Osteoblast (primary cell): ENCODE measurements at places on chromosomes 7 and 10. TPM values are rescaled to one million over a fixed set of nuclear protein-coding genes. Genes with fewer than 3 reads are reported as not detected.
A peak's percentile ranks its signal among the peaks of the same experiment; 100 is the strongest.

The ANKRD61 gene
- total RNA-seq, result not detected in 2 replicates

DNA sequence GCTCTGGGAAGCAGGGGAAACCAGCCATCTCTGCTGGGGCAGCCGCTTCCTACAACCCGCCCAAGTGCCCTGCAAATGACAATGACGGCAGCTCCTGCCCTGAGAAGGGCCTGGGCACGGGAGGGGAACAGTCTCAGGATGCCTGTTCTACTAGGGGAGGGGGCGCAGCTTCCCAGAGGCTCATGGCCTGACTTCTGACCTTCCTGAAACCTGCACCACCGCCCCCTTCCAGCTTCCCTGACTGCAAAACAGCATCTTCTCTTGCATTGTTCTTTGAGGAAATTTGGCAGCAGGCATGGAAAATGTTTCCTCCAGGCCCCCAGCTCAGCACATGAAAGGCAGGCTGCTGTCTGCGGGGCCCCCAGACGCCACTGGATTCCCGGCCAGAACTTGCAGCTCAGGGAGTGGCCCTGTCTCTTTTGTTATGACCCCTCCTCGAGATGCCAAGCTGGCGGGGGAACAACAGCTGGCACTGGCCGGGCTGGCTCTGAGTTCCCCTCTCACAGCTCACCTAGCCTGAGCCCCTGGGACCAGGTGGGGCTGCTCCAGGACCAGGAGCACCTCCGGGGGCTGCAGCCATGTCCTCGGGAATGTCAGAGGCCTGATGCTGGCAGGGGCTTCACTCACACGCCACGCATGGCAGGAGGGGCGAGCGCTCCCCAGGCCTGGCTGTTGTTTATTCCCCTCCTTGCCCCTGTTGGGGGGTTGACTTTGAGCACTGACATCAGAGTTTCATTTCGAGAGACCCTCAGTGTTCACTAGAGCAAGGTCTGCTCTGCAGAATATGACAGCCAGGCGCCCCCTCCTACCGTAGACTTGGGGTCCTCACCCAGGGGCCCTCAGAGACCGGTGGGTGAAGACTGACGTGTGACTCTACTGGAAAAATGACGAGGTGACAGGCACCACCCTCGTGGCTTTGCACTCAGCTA lies 62.7 kb downstream of the CALML3 start:
- no peak for DNase-seq

DNA sequence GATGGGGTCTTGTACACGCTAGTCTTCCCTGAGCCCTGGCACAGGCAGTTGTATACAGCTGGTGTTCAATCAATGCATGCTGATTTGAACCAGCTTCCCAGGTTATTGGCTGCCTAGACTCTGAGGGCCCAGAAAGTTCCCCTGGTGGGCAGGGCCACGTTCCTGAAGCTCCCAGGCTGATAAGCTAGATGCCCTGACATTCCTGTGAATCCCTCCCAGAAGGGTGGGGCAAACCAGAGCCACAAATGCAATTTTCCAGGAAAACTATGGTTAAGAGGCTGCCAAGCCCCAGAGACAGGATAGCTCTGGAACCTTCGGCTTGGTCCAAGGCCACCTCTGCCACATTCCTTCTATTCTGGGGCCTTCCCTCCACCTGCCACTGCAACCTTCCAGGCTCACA lies 78.2 kb downstream of the FAM53B start:
- no peak for DNase-seq

The DNAJC12 gene
- 4.0 and 6.2 TPM in 2 replicates for total RNA-seq

- no peak for DNase-seq
Measured at GRCh38 chr7:73537051-73537450, 15.0 kb upstream of the BAZ1B start.

The POLD2 gene
- total RNA-seq, result 69.2 and 80.3 TPM in 2 replicates

The FAM20C gene
- total RNA-seq, result 38.6 and 46.0 TPM in 2 replicates

The RASSF4 gene
- 2.9 and 4.0 TPM in 2 replicates for total RNA-seq

GRCh38 chr10:66350622-66351399 lies 575.0 kb upstream of the LRRTM3 start:
- DNase-seq, result no peak

DNA sequence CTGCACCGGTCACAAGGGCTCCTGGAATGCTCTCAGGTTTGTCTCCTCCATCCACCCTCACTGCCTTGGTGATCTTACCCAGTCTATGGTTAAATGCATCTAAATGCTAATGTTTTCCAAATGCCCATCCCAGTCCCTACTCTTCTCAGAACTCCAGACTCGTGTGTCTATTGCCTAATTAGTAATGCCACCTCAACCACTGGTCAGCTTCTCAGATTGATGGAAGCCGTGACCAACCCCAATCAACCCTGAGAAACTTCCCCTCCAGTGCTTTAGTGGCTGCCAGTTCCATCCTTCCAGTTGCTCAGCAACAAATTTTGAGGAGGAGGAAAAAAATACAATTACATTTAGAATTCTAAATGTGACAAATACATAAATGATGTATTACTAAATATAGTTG lies 18.6 kb downstream of the NUDCD3 start:
- DNase-seq, result no peak

The CADPS2 gene
- 21.7 and 26.2 TPM in 2 replicates for total RNA-seq

DNA sequence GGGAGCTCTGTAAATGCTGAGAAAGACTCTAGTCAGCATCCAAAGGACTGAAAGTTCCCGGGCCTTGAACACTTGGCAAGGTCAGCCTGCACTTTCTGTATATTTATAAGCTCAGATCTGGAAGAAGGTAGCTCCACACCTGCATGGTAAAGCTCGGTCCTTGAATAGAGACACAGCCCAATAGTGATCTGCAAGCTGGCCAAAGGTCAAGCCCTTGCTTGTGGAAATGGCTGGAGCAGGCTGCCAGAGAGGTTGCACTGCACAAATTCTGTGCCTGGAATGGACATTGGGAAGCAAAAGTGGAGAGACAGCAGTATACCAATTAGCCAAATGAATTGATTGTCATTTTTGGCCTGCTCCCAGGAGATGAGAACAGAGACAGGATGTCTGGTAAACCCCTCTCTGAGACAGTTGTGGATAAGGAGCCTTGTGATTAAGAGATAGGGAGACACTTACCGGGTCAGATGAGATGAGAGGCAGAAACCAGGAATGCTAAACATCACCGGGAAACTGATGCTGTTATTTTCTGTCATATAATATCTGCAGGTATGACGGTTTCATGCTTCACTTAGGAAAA lies 8.0 kb upstream of the FRA10AC1 start:
- no peak for DNase-seq

DNA sequence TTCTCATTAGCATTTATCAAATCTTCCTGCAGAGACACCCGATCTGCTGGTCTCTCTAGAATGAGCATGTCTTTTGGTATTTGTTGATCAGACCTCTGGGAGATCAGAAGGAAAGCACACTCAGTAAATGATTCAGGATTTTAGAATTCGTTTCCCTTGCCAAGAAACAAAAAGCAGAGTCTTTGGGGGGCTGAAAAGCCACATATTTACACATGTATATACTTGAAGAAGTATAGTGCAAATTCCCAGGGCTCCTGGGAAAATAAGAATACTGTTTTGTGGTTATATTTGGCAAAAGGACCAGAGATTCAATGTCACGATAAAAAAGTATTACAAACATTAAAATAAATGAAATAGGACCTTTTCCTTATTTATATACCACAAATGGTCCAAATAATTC lies 100.2 kb downstream of the AGMO start:
- DNase-seq, result peak; percentile 64

- no peak for DNase-seq
Measured at GRCh38 chr10:53140506-53140905, 367.9 kb upstream of the MBL2 start.

GRCh38 chr10:124648738-124649137 lies 95.4 kb downstream of the FAM53B start:
- DNase-seq, result peak; percentile 94

- DNase-seq, result no peak
Measured at GRCh38 chr7:38318241-38318640, 44.8 kb upstream of the TARP start.

- no peak for DNase-seq
Measured at GRCh38 chr10:132114953-132115520, 49.3 kb downstream of the JAKMIP3 start.

The MBL2 gene
- total RNA-seq, result under 0.01 TPM in 2 replicates

DNA sequence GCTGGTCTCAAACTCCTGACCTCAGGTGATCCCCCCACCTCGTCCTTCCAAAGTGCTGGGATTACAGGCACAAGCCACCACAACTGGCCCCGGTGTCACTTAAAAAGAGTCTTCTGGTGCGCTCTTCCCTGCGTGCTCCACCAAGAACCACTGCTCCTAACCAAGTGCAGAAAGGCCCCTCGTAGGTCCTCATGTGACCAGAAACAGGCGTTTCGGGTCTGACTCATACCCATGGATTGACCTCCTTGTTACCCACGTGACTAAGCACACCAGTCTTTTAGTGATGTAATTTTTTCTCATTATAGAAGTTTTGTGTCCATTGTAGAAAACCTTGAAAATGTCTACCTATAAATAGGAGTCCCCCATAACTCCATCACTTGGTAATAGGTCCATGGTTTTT lies 13.9 kb downstream of the FKBP6 start:
- peak; percentile 96 for DNase-seq

DNA sequence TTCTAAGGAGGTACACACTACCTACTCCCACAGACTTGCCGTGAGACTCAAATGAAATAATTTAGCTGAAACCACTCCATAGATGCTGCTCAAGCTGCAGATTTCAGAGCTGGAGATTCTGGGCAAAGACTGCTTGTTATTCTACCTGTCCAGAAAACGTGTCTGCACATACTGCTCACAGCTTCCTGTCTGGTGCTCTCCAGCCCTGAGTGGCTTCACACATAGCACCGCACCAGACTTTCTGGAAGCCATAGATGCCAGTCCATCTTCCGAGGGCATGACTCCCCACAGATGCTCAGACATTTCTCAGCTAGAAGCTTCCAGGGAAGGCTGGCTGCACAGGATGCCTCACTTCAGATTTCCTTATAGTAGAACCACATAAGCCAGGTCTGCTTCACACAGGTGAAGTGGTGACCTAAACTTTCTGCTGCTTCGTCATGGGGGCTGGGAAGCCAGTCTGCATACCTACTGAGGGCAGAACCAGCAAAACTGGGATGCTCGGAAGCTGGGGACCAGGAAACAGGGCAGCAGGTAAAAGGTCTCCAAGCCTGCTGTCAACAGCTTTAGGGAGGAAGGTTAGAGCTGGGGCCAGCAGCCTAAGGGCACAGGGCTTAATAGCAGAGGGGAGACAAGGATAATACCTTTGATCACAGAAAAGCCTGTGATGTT lies 18.2 kb downstream of the CCDC6 start:
- DNase-seq, result no peak

DNA sequence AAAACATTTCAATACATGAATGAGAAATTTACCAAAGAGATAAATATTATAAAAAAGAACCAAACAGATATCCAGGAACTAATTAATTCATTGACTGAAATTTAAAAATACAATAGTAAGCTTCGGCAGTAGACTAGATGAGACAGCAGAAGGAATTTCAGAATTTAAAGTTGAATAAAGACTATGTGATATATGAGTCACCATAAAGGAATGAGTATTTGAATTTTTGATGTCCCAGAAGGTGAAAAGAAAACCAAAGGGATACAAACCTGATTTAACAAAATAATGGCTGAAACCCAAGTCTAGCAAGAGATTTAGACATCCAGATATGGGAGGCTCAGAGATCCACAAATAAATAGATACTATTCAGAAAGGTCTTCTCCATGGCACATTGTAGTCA lies 623.9 kb upstream of the FOXK1 start:
- no peak for DNase-seq

DNA sequence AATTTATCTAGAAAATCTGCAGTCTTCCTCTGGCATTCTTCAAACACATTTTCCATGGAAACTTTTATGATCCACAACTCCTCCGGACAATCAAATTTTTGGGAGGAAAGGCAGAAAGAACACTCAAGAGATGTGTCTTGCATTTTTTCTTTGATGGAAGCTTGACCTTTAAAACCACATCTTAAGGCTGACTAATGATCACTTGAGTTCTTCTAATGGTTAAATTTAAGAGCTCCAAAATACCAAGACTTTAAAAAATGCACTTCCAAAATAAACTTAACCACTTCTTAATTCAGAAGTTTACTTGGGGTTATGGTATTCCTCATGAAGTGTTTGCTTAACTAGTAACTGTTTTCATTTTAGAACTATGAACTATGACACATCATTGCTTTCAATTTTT lies 43.3 kb downstream of the ETV1 start:
- DNase-seq, result peak; percentile 80

- DNase-seq, result peak; percentile 60
Measured at GRCh38 chr10:80497187-80498077, 40.3 kb upstream of the SH2D4B start.

DNA sequence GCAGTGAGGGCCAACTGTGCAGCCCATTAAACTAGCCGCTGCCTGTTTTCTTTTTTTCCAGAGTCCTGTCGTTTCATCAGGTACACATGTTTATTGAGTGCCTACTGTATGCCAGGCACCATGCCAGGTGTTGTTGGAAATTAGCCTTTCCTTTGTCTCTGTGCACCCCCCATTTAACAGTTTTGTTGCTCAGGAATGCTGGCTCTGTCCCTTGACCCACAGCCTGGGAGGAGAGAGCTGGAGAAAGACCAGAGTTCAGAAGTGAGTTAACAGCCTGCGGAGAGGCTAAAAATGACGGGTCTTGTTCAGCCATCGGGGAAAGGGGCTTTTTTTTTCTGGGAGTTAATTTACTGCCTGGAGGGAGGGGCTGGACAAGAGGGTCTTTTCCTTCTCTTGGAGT lies 1.3 kb downstream of the LRMDA start:
- DNase-seq, result no peak

GRCh38 chr10:94042001-94042833 lies 48.5 kb downstream of the PLCE1 start:
- DNase-seq, result peak; percentile 21

- DNase-seq, result no peak
Measured at GRCh38 chr10:110672580-110672919, 28.4 kb downstream of the RBM20 start.

GRCh38 chr10:409408-410040 lies 274.3 kb downstream of the ZMYND11 start:
- no peak for DNase-seq

The COBL gene
- under 0.01 TPM in 2 replicates for total RNA-seq

GRCh38 chr7:23294549-23295400 lies 4.4 kb upstream of the MALSU1 start:
- no peak for DNase-seq

DNA sequence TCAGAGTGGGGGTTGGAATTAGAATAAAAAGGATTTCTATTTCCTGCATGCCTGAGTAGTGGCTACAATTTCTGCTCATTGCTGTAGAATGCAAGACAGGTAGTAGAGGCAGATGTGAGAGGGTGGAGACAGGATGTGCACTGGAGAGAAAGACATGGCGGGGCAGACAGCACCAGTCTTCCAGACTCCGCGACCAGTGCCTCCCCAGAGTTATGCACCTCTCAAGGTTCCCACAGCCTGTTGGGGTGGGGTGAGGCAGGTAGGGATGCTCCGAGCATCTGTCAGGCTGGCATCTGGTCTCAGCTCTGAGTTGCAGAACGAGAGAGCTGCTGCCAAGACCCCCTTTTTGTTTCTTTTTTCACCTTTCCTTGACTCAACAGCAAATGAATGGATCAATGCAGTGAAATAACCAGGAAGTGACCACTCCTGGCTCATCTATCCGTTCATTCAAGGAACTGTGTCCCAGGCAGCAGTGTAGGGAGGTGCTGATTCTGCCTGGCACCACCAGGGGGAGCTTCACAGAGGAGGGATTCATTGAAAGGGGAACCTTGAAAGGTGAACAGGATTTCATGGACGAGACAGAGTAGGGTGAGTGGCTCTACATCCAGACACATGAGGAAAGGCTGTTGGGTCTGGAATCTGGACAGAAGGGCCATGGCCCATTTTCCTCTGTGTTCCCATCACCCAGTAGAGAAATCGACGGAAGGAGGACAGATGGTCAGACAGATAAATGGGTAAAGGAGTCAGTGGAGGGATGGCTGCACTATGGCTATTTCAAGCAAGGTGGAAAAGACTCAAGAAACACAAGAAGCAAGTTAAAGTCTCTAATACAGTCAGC lies 17.2 kb upstream of the SLC18A3 start:
- peak; percentile 91 for DNase-seq

The GSTK1 gene
- 91.3 and 99.9 TPM in 2 replicates for total RNA-seq

- DNase-seq, result no peak
Measured at GRCh38 chr10:49357910-49358309, 38.0 kb downstream of the DRGX start.
